ENCODE measurements at places on chromosomes 16 and 17.

DNA sequence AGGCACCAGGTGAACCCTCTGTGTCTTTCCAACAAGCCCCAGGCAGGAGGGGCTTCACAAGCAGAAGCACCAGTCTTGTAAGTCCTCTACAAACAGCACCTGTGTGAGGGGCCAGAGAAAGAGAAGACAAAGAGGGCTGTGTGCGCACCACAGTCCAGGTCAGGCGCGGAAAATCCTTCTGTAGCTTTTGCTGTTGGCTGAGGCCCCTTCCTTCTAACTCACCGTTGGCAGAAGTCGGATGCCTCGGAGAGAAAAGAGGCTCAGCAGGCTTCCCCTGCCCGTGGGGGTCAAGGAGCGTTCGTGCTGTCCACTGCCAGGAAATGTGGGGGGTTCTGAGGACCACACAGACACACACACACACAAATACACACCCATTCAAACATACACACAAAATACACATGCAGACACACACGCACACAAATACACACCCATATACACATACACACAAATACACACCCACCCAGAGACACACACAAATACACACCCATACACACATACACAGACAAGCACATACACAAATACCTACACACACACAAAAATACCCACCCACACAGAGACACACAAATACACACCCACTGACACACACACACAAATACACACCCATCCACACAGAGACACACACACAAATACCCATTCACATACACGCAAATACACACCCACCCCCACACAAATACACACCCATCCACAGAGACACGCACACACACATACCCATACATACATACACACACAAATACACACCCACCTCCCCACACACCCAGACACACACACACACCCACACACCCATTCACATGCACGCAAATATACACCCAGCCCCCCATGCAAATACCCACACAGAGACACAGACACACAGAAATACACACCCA lies 6.8 kb downstream of the ZG16B start:
- DNase-seq, result no peak

DNA sequence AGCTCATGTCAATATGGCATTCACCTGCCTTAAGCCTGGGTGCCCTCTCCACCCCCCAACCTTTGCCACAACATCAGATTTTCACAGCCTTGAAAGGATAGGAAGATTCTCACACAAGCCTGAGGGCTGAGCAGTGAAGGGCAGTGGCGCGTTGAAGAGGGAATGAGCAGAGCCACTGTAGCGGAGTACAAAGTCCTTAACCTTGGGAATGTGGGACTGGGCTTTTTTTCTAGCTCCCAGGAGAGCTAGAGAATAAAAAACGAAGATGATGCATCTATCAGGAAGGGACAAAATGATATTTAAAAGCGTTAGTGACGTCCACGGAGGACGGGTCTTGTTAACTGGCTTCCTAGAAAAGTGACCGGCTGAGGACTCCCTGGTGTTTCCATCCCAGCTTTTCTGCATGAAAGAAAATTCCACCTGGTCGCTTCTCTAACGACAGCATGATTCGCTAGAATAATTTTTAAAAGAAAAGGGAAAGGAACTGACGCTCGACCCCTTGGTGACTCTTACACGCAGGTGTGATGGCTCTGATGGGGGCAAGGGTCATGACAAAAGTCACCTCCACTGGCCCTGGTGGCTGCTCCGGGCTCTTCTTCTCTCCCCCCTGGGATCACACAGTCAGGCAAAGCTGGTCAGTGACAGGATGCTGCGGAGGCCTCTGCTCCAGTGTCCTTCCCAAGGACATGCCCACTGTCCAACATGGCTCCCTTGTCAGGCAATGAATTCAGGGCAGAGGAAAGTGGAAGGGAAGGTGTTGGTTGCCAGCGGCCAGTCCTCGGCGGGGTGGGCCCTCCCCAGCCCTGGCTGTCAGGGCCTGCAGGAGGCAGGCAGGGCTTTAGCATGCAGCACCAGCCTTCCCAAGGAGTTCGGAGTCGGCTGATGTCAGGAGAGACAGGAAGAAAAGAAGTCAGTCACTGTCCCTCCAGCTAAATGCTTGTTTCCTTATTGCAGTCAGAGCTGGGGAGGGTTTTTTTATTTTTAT lies 58.4 kb upstream of the IRX3 start:
- DNase-seq, result no peak

DNA sequence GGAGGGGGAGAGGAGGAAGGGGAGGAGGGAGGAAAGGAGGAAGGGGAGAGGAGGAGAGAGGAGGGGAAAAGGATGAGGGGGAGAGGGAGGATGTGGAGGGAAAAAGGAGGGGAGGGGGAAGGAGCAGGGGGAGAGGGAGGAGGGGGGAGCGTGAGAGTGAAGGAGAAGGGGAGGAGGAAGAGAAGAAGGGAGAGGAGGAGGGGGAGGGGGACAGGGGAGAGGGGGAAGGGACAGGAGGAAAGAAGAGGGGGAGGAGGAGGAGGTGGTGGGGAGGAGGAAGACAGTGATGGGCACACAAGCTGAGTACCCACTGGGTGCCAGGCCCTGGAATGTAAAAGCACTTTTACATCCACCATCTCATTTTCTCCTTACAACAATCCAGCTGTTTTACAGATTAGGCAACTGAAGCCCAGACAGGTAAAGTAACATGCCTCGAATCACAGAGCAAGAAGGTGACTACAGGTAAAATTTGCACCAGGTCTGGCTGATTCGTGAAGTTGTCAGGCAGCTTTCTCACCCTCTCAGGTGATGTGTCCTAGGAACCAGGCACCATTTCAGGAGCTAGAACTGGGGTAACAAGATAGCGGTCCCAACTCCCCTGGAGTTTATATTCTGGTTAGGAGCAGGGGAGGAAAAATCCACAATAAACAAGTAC lies 10.0 kb upstream of the LITAF start:
- DNase-seq, result no peak

DNA sequence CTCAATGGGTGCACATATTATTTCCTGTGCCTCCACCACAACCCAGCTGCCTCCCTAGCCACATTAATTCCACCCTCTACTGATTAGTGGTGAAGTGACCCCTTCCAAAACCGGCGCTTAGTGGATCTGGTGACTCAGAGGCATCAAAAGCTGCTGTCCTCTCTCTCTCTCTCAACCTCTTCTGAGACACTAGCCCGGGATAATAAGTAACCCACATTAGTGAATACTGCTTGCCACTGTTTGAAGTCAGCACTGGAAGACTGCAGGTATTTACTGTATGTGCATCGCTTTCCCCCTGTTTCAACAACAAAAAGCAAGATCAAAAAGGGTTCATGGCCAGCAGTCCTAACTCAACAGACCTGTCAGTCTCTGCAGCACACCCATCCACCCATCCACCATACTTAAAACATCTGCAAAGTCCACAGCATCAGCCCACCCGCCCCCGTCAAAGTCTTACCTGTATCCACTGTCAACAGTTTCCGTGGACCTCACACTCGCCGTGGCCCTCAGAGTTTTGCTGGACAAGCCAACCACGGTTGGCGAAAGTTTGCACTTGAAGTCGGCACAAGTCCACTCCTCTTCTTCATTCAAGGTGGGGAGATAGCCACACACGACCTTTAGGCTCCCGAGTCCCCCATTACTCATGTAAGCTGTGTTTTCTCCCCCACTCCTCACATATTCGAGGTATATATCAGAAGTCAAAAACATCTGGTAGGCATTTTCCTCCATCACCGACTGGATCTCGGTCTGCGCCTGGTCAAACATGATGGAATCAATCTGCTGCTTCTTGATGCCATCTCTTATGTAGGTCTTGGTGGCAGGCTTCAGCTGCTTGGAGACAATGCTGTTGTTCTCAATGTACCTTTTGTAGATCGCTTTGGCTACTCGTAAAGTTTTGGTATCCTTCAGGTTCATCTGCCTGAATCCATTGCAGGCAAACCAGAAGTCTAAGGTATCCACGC lies 3.8 kb downstream of the AXIN2 start:
- peak; percentile 63 for DNase-seq

DNA sequence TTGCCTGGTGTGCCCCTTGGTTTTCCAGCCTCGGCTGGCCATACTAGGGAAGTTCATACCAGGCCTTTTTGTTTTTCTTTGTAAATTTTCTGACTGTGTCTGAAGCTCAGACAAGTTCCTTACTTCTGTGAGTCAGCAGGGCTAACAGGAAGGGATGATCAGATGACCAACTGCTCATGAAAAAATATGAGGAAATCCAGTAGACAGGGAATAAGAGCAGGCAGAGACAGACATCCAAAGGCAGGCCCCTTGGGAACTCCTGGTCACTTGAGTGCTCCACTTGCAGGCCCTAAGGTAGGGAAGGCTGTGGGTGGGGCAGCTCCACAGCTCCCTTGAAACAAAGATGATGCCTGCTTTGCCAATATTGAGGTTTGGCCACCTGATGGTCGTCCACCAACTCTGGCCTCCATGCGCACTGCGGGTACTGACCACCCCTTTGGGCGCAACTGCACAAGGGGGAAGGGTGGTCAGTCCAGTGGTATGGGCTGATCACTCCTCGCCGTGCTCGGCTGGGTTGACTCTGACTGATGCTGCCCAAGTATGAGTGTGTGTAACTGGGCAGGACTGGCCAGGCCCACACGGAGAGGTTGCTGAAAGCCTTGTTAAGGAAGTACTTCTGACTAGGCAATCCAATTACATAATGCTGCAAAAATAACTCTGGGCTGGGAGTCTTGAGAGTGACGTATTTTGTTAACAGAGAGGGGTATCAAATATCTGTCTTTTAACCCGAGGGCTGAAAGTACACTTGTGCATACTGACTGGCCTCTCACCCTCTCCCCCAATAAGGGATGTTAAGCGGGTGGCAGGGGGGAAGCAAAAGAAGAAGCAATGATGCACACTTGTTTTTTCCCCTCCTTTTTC lies 20.8 kb upstream of the ZFHX3 start:
- peak; percentile 74 for DNase-seq

GRCh38 chr17:11251561-11252107 lies 10.6 kb downstream of the SHISA6 start:
- DNase-seq, result no peak

- peak; percentile 10 for DNase-seq
Observed at GRCh38 chr16:81036751-81037350, 1.2 kb downstream of the ATMIN start.

DNA sequence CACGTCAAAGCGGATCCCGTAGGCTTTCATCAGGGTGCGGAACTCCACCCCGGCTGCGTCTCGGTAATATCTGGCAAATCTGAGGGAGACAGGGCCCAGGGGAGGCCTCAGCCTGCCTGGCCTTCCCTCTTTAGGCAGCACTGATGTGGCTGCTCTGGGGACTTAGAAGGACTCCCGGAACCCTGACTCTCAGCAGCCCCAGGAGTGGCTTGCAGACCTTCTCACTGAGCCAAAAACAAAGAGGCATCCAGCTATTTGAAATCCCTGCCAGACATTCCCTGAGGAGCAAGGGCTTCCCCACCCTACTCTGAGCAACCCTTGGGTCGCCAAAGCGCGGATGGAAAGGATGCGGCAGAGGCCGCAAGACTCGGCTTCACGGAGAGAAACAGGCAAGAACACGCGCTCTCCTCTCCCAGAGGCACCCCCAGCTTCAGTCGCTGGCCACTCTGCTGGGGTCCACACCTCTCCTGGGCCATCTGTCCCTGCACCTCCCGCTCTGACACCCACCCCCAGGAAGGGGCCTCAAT lies 7.9 kb downstream of the P2RX5 start:
- no peak for DNase-seq

- no peak for DNase-seq
Observed at GRCh38 chr16:22008215-22009059, 526 bp downstream of the MOSMO start.

GRCh38 chr17:5624211-5624610 lies 39.9 kb upstream of the NLRP1 start:
- DNase-seq, result no peak

Measured in common myeloid progenitor, CD34-positive (primary cell).